NCI-H82 (cell line): ENCODE measurements at places on chromosomes 1 and 21.

DNA sequence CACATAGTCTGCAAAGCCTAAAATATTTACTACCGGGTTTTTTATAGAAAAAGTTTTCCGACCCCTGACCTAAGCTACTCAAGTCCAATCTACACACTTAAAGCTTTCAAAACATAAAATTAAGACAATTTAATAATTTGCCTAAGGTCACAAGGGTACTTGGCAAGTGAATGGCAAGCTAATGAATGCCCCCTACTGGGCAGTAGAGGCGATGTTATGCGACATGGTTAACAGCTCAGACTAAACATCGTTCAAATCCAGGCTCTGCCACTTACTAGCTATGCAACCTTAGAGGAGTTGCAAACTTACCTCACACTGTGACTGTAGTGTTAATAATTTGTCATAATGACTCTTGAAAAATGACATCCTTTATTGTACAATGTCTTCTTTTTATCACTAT lies 317.2 kb upstream of the NFIA start:
- DNase-seq: peak; percentile 80

- no peak for DNase-seq
These were observed 59.9 kb downstream of the ZBTB17 start for GRCh38 chr1:15915991-15916390.

DNA sequence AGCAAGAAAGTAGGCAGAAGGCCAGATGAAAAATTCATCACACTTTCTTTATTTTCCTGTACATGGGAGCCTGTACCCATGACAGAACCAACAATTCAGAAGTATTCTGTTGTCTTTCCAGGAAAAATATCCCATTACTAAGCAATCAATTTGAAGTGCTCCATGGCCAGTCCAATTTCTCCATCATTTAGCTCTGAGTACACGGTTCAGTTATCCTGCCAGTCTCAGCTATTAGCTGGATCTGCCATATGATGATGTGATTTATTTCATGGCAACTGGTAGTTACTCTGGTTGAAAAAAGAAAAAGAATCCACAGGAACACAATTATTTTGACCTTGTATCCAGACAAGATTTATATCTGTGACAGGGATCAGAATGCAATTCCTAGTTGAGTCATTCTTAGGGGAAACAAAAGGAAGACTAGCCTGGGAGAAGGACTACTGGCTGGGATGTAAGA lies 70.6 kb upstream of the GORAB start:
- DNase-seq: no peak

GRCh38 chr1:202807926-202808757 lies at the start of gene KDM5B:
KDM5B (minus strand) TSS chr1:202808421; CDS start chr1:202808305, 116 bp downstream.
- DNase-seq: peak; percentile 82

GRCh38 chr1:57637155-57637554 lies 213.3 kb upstream of the DAB1 start:
- peak; percentile 92 for DNase-seq

- DNase-seq: no peak
These were observed 118.4 kb downstream of the KCNN3 start for GRCh38 chr1:154751690-154752089.

GRCh38 chr1:221415651-221416050 lies 326.2 kb downstream of the DUSP10 start:
- no peak for DNase-seq

DNA sequence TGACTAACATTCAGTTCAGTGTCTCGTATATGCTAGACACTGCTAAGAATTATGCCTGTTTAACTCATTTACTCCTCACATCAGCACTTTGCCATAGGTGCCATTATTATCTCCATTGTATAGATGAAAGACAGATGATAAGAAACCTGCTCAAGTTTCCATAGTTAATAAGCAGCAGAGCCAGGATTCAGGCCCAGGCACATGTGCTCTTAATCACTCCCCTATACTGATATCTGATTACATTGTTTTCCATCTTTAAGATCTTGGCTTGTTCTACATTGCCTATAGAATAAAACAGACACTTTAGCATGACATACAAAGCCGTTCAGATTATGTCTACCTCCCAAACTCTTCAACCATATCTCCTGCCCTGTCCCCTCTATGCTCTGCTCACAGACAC lies 30.5 kb upstream of the USH2A start:
- no peak for DNase-seq

- DNase-seq: no peak
These were observed 47.3 kb downstream of the NCAM2 start for GRCh38 chr21:21045518-21045917.

- DNase-seq: no peak
These were observed 37.3 kb downstream of the RGS4 start for GRCh38 chr1:163106364-163106987.

- DNase-seq: peak; percentile 32
These were observed 98.5 kb downstream of the CDC42BPA start for GRCh38 chr1:227219715-227220292.

DNA sequence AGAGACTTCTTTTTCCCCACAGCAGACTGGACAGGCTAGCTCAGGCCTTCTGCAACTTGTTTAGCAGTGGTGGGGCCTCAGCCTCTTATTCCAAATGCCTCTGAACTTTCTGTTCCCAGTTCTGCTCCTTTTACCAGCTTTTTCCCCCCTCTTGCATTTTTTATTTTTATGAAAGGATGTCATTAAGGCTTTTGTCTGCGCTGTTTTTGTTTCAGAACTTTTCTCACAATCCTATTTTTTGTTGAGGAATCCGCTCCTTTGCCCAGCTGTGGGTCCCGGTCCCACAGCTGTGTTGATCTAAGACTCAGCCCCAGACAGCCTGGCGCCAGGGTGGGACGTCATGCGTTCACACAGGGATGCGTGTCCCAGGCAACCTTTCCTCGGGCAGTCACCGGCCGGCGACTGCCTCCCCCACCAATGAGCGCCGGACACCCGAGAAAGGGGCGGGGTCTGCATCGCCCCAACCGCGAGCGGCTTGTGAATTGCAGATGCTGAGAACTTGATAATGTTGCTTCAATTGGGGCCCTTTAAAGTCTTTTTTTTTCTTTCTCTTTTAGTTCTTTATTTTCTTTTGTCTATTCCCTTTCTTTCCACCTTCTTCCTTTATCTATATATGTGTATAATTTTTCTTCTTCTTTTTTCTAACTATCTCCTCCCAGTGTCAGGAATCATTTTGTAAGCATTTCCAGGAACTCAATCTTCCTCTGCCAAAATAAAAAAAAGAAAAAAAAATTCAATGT lies 3.0 kb upstream of the ID3 start:
- DNase-seq: peak; percentile 98

DNA sequence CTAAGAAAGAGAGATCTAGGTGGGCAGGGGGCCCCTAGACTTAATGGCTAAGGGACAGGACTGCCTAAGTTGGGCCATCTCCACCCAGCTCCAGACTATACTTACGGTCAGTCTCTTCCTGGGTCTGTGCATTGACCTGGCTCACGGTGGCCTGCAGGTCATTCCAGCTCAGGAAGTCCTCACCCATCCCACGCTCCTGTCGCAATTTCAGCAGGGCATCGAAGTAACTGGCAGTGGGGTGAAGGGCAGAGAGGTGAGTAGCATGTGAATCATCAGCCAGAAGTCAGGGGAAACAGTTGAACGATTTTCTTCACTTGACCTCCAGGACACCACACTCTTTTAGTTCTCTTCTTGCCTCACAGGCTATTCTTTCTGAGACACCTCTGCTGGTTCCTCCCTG lies 20.5 kb downstream of the IQGAP3 start:
- no peak for DNase-seq

- peak; percentile 68 for DNase-seq
These were observed 1.2 kb downstream of the LAMC1 start for GRCh38 chr1:183024317-183025009.
